NCI-H1417 treated with DMSO at 0.1 percent for 48 hours (cell line): ENCODE measurements at places on chromosomes 1 and 21.

DNA sequence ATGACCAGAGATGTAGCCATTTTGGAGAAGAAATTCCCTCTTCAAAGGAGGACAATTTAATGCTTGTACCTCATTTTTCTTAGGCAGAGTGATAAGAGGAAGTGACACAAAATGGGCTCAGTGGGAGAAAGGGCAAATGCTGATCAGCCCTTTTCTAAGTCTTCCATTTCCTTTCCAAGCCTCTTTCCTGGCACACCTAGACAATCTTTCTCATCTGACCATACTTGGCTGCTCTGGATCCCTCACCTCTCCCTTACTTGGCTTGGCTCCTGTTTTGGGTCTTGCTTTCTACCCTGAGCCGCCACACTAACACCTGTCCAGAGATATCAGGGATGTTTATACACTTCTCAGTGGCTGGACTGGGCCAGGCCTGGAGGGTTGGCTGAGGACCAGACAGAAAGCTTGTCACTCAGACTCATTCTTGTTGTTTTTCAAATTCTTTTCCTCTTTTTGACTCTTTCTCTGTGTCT is 13.1 kb downstream of the TXNIP start:
- DNase-seq, result no peak

GRCh38 chr1:186082235-186082937 is 292.7 kb downstream of the TPR start:
- peak; percentile 86 for DNase-seq

DNA sequence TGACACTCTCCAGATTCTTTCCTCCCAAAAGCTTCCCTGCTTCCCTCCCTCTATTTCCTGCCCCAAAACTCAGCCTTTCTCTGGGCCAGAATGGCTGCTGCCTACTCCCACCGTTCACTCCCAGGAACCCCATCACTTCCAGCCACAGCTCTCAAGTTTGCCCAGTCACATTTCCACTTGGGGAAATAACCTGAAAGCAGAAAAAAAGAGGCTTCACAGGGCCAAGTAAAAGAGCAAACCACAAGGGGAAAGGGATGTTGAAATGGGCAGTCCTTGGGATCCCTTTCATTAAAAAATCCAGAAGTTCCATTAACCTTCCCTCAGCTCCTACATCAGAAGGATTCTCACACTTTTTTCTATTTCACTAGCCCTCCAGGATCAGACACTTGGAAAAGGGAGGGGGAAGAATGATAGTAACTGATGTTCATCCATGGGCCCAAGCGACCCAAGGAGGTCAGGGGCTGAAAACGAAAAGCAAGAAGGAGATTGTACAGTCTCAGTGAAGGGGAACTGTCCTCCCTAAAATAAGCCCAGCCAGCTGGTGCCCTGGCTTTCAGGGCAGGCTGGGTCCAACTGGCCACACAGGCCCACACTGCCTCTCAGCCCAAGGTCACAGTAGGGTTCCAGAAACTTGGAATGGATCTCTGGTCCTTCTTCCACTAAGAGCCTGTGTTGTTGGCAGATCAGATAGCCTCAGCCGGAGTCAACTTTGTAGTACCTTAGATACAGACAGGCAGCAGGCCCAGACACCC is 49.7 kb downstream of the DMAP1 start:
- no peak for DNase-seq

- no peak for DNase-seq
Observed at GRCh38 chr1:229087906-229088305, 183.0 kb upstream of the RAB4A start.

- no peak for DNase-seq
Observed at GRCh38 chr1:10415211-10415930, 14.9 kb upstream of the CENPS start.

- DNase-seq, result no peak
Observed at GRCh38 chr1:41658431-41659158, 174.1 kb upstream of the EDN2 start.

DNA sequence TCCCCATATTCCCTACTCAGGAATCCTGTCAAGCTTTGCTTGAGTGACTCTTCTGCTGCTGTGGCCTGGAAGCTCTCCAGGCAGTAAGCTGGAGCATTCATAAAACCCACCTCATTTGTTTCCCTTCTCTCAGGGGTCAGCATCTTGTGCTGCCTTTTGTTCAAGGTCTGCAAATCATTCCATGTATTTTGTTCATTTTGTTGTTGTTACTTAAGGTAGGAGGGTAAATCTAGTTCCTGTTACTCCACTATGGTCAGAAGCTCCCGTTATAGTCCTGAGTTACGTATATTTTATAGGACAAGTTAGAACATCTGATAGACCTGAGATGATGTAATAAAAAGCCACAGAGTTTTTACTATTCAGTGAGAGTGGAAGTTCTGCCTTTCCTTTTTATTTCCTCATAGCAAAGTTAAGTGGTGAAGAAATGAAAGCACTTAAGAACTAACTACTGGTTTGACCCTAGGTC is 9.9 kb downstream of the SYNJ1 start:
- no peak for DNase-seq

DNA sequence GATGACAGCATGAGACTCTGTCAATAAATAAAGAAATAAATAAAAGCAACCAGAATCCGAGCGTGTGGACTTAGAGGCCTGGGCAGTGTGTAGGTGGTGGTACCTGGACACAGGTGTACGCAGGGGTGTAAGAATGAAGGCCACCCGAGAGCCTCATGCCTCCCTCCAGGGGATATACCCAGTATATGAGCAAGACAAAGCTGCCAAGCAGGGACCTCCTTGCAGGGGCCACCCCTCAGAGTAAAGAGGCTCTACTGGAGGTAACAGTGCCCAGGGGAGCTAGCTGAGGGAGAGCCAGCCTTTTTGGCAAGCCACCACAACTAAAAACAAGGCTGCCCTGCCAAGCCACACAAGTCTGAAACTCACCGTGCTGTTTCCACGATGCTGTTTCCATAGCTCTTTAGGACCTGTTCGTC is 179.2 kb upstream of the RAB4A start:
- no peak for DNase-seq

DNA sequence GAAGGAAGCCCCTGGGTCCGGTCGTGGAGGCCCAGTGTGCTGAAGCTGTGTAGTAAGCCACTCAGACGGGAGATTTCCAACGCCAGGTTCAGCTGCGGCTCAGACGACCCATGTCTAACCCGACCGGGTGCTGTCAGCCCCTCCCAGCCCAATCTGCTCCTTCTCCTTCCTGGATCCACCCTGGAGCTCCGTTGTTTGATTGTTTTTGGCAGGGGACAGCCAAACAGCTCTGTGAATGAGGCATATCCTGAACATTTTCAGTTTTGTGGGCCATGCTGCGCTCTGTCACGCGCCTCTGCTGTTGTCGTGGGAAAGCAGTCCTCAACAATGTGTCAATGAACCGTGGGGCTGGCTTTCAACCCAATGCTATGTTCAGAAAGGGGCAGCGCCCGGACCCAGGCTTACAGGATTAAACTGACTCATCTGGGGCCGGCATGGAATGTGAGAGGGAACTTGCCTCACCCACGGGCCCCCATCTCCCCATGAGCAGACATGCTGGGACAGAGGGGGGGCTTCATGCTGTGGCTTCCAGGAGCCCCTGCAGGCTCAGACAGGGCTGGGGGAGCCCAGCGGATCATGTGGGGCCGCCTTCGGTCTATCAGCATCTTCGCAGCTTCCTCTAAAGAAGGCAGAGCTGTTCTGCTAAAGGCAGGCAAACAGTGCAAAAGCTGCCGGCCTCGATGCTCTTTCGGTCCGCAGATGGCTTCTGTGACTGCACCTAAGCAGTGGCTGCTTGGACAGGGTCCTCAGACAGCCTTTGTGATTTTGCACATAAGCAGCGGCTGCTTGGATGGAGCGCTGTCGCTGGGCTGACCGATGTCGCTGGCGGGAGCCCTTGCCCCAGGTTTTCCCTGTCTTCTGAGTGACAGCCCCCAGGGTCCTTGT is 101.7 kb downstream of the RIPK4 start:
- DNase-seq, result no peak

DNA sequence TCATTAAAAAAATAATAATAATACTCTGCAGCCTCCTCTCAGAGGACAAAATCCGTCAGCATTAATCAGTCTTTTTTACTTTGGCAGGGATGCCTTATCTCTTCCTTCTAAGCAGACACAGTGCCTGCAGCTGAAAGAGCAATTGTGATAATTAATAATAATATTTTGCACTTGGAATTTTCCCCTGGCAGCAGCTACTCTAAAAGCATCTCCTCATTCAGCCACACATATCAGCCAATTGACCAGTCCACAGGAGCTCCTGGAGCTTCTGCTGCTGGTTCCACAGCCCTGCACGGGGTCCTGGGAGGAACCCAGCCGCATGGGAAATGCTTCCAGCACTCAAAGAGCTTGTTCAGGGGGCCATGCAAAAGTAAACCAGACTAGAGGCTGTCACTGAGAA is 31.0 kb upstream of the VWA5B1 start:
- DNase-seq, result no peak

- DNase-seq, result no peak
Observed at GRCh38 chr1:55402671-55403464, 187.7 kb upstream of the USP24 start.

- DNase-seq, result no peak
Observed at GRCh38 chr1:25503551-25504426, 39.6 kb upstream of the LDLRAP1 start.

- no peak for DNase-seq
Observed at GRCh38 chr1:89339039-89339438, 24.8 kb upstream of the GBP6 start.

GRCh38 chr1:115927971-115928370 is 48.3 kb upstream of the SLC22A15 start:
- no peak for DNase-seq

DNA sequence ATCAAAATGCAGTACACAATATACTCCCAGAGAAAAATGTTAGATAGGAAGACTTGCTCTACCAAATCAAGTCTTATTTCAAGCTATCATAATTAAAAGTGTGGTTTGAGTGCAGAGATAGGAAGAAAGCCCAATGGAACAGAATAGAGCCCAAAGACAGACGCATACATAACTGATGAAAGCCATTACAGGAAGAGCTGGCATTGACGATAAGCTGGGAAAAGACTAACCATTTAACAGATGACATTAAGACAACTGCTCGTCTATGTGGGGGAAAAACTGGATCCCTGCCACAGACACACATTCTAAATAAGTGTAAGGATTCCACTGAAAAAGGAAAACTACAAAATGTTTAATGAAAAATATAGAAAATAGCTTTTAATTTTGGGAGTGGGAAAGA is 85.5 kb downstream of the NGF start:
- DNase-seq, result no peak

- no peak for DNase-seq
Observed at GRCh38 chr1:203473281-203473680, 2.3 kb upstream of the PRELP start.

GRCh38 chr21:45292399-45293219 is 4.9 kb upstream of the POFUT2 start:
- peak; percentile 63 for DNase-seq

GRCh38 chr1:64598100-64598571 is 128.2 kb downstream of the CACHD1 start:
- no peak for DNase-seq

DNA sequence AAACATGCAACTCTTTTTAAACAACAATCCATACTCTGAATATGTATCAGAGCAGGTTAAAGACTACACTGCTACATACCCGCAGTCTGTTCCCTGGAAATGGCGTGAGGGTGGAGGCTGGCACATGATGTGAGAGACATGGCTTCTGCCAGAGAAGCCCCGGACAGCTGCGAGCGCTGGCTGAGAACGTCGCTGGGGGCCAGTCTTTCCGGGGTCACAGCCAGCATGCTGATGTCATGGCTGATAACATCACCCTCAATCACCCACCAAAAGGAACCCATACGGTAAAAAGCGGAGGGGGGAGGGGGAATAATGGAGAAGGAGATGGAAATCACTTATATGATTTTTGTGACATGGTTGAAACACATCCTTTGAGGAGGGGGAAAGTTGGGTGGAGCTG is 29.1 kb downstream of the C1orf198 start:
- no peak for DNase-seq

DNA sequence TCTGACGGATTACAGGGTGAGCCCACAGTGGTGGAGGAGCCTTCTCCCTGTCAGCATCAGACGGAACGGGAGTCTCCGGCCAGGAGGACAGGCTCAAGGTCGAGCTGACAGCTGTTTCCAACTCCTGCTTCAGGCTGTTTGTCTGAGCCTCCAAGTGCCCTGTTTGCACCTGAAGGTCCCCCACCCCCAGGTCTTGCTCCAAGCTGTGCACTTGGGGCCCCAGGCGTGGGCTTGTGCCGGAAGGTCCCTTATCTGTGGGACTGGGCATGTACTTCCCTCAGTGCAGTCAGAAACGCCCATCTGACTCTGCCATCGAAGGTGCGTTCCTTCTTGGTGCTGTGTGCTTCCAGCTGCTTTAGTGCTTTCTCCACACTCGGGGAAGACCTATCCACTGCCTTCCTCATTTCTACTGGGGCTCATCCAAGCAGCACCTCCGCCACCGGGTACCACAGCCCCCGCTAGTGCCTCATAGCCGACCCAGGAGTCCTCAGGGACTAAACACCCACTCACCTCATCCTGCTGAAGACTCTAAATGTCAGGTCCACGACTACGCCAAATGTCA is 29.5 kb upstream of the CR2 start:
- no peak for DNase-seq

GRCh38 chr1:230563591-230563990 is 78.7 kb upstream of the COG2 start:
- no peak for DNase-seq

- DNase-seq, result no peak
Observed at GRCh38 chr1:105909811-105910210, 1146.7 kb upstream of the PRMT6 start.

- no peak for DNase-seq
Observed at GRCh38 chr1:179924268-179924667, 30.3 kb upstream of the CEP350 start.
